ENCODE measurements at places on chromosomes 1 and 21.

DNA sequence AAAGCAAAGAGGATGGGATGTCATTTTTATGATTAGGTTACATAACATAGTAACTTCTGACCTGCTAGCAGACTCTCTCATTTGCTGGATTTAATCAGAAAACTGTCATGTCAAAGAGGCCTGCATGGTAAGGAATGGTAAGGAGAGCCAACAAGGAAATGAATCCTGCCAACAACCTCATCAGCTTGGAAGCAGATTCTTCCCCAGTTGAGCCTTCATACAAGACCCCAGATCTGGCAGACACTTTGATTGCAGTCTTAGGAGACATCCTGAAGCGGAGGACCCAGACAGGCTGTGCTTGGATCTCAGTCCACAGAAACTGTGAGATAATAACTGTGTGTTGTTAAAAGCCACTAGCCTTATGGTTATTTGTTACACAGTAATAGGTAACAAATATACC, 27.6 kb upstream of the MARK1 start:
- DNase-seq = no peak

GRCh38 chr1:26941311-26941710, 19.0 kb downstream of the KDF1 start:
- DNase-seq = no peak

DNA sequence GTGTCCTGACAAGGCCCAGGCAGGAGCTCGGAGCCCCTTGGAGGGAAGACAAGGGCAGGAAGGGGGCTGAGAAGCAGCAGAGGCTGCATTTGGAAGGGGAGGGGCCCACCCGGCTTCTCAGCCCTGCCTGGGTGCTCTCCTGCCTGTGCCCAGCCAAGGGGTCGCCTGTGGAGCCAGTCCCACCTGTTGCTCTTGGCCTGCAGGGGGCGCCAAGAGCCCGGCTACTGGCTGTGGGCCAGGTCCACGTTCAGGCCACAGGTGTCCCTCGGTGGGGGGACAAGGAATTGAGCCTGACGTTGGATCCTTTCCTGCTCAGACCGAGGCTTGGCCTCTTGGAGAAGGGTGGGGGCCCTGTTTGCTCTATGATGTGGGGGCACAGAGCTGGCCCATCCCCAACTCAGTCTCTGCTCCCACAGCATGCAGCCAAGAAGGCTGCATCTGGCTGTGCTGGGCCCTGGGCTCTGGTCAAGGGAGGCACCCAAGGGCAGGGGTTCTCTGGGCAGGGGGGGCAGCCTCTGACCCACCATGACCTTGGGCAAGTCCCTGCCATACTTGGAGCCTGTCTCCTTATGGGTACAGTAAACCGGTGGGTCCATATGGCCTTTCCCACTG, 10.9 kb downstream of the WNT4 start:
- no peak for DNase-seq

GRCh38 chr1:8512504-8512903, 194.6 kb downstream of the SLC45A1 start:
- DNase-seq = no peak

- DNase-seq = no peak
Measured at GRCh38 chr1:225535280-225535679, 107.4 kb upstream of the LBR start.

GRCh38 chr1:186155594-186155993, 219.5 kb downstream of the TPR start:
- no peak for DNase-seq

DNA sequence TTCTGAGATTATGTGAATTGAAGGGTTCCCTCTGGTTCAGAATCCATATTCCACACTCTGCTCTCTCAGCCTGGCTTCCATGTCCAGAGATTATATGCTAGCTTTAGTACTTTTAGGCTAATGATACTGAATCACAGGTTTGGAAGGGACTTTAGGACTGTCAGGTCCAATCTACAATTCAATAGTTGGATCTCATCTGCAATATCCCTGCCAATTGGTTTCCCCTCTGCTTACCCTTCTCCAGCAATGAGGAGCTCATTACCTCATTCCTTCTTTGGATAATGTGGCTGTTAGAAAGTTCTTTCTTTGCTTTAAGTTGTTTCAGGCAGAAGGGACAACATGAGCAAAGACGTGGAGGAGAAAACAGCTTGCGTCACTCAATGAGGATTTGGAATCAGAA, 245.3 kb downstream of the PLPP3 start:
- DNase-seq = no peak

GRCh38 chr1:226033582-226033981, 28.9 kb upstream of the H3-3A start:
- DNase-seq = no peak

GRCh38 chr1:214514032-214514818, 37.2 kb downstream of the PTPN14 start:
- DNase-seq = peak; percentile 57

DNA sequence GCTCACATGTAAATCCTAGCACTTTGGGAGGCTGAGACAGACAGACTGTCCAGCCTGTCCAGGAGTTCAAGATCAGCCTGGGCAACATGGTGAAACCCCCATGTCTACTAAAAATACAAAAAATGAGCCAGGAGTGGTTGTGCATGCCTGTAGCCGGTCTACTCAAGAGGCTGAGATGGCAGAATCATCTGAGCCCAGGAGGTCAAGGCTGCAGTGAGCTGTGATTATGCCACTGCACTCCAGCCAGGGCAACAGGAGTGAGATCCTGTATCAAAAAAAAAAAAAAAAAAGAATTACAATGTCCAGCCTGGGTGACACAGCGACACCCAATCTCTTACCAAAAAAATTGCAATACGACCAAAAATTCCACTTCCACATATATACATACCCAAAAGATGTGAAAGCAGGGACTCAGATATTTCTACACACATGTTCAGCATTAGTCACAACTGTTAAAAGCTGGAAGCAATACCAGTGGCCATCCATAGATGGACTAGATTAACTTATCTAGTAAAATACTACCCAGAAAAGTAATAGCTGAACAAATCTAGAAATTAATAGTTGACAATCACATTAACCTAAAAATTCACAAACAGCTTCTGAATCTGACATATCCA, 49.2 kb downstream of the ASH1L start:
- no peak for DNase-seq

DNA sequence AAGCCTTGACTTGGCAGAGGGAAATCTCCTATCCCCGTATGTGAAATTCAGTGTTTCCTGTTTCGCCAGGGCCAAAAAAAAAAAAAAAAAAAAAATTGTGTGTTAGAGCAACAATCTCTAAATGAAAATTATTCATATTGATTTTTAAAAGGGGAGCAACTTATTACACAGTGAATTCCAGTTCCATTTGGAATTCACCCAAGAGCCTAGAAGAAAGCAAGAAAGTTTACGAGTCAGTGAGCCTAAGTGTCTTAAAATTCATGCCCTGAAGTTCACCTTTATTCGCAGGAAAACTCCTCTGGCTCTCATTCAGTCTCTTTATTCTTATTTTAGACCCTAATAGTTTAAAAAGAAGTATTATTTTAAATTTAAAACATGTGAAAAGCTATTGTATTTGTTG, 42.1 kb upstream of the HUNK start:
- DNase-seq = no peak

DNA sequence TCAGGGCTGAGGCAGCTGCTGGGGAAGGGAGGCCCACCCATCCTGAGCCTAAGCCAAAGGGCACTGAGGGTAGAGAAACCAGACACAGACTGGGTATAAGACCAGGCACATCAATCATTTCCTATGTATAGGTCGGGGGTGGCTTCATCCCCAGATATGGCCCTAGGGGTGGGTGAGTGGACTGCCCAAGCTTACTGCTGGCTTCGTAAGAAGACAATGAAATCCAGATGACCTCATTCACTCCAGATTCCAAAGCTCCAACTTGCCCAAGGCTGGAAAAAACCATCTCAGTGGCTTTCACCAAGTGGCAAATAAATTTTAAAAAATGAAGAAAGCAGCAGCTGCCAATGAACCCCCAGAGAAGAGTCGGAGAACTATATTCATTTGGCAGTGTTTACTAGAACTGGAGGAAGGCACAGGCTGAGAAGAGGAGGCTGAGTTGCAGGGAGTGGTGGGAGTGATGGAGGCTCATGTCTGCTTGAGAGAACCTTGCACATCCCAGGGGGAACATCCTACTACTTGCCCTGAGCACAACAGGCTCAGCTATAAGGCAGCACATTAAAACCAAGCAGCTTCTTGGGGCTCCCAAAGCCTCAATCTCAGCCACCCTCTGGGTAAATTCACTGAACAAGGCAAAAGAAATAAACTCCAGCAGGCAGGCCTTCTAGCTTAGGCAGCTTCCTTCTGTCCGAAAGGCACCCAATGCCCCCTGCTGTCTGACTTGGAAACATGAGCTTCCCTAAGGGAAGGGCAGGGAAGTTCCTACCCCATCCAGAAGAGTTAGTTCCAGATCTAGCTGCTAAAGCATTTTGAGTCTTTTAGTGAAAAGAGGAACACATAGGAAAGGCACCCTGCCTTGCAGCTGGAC, 14.1 kb downstream of the PEA15 start:
- DNase-seq = peak; percentile 11

GRCh38 chr1:43481491-43481890, 27.8 kb upstream of the HYI start:
- no peak for DNase-seq

- DNase-seq = no peak
Measured at GRCh38 chr1:234907940-234908405, 220.7 kb downstream of the TOMM20 start.

GRCh38 chr1:67704351-67704750, 19.4 kb downstream of the GADD45A start:
- no peak for DNase-seq

- no peak for DNase-seq
Measured at GRCh38 chr1:22120469-22120790, 22.5 kb downstream of the WNT4 start.

DNA sequence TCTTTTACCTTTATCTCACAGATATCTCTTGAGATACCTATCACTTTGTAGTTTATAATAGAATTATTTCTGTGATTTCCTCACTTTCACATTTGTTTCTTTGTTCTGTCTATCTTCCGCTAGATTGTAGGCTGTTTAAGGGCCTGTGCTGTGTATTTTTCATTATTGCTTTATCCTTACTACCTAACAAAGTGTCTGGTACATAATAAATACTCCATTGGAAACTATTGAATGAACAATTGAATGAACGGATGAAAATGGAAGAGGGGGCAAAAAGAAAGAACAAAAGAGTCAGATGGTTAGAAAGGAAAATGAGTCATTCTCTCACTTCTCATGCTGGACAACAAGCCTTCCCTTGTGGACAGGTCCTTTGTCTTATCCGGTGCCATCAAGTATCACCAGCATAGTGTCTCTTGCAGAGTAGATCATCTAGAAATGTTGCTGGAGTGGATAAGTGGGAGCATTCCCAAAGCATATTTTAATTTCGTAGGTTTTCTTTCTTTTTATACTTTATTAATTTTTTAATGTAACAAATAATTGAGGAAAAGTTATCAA, 159.8 kb downstream of the NEK7 start:
- DNase-seq = no peak

DNA sequence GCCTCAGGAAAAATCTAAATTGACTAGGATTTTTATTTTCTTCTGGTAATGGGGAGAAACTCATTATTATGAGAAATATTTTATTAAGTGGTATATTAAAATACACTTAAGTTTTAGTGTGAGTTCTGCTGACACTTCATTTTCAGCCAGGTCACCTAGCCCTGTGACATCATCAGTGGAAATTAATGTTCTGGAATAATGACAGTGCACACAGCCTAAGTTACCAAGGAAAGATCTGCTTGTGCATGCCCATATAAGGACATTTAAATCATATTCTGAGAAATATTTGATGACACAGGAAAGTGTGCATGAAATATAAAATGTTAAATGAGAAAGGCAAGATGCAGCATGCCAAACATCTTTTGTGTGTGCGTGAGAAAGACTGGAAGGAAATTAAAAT, 102.0 kb downstream of the KIF14 start:
- DNase-seq = no peak

- no peak for DNase-seq
Measured at GRCh38 chr1:62082456-62083363, 111.9 kb upstream of the L1TD1 start.

DNA sequence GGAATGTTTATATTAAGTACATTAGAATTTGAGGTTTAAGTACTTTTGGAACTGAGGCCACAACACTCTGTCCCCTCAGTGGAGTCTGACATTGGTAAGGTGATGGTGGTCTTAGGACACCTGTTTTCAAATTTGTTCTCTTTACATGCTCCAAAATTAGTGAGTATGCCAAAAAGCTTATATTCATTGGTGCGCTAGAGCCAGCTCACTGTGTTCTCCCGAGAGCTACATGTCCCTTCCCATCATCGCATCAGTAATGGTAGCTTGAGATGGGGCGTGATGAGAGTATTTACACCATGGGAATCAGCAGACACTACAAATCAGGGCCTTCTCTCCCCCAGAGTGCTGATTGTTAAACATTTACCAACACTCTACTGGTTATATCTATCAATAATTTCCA, 19.5 kb downstream of the ETS2 start:
- no peak for DNase-seq

- DNase-seq = no peak
Measured at GRCh38 chr1:42765269-42765668, 1.6 kb downstream of the P3H1 start.

- DNase-seq = no peak
Measured at GRCh38 chr1:29650476-29650875, 414.2 kb downstream of the PTPRU start.

- DNase-seq = no peak
Measured at GRCh38 chr1:8790987-8791386, 26.5 kb downstream of the RERE start.

DNA sequence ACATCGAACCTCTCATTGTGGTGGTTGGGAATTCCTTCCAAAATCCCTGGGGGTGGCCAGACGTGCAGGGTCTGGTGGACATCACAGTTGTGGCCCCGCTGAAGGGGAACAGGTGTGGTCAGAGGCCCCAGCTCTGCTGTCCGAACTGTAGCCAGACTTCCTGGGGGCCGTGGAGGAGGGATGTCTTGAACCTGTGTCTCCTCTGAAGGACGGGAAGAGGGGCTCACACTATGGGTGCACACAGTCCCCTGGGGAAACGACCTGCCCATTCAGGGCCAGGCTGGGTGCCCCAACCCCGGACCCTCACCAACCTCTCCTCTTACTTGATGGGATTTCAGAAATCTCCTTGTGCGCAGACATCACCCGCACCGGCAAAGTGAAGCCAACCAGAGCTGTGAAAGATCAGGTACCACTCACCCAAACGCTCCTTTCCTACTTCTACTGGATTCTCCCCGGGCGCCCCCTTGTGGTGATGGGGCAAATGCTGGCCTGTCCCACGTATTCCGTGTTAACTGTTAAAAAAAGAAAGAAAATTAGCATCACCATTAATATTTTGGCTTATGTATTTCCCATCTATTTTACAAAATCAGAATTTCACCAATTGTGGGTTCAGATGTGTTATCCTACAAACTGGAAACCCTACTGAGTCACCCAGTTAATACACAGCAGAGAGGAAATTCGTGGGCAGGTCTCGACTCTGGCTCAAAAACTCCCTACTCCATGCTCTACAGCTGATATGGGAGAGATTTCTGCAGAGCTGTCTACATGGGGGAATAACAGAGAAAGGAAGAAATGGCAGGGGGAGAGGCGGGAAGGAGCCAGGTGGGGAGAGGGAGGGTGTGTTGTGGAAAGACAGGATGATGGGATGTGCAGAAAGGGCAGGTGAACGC, 28.1 kb downstream of the PADI4 start:
- DNase-seq = peak; percentile 26

GRCh38 chr1:162235241-162235800, 141.3 kb downstream of the SPATA46 start:
- DNase-seq = no peak
